ENCODE measurements at places on chromosomes 2 and 18.

DNA sequence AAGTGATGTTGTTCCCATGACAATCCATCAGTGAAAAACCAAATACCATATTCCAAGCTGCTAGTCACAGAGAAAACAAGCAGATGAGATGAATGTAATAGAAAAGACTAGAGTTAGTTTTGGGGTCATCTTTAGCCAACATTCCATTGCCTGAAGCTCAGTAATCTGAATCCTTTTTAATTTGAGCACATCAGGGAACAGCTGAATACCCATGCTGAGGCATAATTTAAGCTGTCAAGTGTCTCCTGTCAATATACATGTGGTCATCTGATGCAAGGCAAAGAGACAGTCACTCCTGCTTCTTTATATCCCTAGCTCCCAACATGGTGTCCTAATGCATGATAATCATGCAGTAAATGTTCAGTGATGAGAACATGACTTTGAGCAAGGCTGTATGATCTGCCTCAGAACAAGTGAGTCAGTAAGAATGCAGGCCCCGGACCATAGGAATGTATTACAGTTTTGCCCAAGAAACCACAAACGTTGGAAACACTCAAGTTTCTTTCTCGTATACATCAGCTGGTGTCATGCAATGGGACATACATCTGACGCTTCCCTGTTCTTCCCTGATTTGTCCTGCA is 48.0 kb downstream of the CDK15 start:
- DNase-seq, result no peak

DNA sequence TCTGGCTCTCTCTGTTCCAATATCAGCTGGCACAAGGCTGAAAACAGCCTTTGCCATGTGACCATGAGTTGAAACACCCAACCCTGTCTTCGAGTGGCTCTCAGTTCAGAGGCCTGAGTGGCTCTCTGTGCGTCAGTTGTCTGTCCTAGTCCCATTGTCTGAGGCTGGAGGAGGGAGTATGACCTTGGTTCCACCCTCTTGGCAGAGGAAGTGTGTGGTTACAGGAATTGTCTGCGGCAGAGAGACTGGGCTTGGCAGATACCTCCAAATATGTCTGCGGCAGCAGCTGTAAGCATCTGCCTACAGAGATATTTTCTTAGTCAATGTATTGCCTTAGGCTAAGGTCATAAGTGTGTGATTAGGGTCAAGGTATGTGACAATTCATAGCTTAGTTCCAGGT is 32.6 kb downstream of the CNGA3 start:
- no peak for DNase-seq

DNA sequence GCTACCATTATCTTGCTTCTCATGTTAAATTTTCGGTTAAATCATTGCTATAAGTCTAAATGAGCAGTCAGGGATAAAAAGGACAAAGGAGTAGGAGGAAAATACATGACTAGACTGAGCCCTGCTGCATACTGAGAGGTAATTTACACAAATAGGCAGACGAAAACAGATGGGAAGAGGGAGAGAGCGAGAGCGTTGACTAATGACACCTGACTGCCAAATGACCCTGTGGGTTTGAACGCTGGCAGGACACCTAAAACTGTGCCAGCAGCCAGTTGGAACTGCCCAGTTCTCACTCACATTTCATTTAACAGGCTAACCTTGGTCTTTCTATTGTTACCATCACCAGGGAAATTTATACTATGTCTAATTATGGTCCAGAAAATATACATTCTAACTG is 978.2 kb downstream of the CPS1 start:
- DNase-seq, result no peak

DNA sequence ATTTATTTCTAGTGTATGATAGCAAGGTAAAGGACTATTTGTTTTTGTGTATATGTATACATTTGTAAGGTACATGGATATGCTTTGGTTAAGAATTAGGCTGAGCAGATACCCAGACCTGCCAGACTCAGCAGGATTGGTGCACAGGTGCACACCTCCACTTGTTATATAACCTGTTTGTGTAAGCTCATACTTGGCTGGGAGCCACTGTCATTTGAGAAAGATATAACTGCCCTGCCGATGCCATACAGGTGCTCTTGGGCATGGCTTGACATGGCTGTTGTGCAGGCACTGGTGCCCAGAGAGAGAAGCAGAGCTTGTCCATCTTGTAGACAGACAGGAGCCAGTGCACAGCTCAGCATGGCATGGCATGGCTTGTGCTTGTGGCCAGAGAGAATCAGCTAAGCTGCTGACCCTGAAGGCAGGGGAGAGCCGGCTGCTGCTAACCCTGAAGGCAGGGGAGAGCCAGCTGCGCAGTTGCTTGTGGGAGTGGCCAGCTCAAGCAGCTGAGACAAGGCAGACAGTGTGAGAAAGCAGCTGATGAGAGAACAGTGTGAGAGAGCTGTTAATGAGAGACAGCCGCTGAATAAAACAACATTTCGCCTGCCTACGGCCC is 136.5 kb downstream of the RNF144A start:
- no peak for DNase-seq

All from HAP-1 (cell line).